ENCODE measurements at places on chromosomes 4 and X.

GRCh38 chr4:76694056-76694455 lies 203.9 kb downstream of the SOWAHB start:
- no peak for DNase-seq

DNA sequence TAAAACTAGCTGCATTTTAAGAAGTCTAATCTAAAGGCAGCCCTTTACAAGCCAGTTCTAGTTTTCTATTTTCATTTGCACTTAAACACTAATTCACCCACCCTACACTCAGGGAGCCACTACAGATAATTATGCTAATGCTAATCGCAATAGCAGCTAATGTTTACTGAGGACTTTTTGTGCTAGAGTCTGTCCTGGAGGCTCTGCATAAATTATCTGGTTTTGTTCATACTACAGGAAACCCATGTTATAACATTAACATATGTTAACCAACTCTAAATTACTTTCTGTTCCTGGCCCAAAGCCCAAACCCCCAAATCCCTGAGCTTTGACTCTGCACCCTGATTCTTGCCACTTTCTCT lies 480 bp upstream of the RADX start:
- no peak for DNase-seq

DNA sequence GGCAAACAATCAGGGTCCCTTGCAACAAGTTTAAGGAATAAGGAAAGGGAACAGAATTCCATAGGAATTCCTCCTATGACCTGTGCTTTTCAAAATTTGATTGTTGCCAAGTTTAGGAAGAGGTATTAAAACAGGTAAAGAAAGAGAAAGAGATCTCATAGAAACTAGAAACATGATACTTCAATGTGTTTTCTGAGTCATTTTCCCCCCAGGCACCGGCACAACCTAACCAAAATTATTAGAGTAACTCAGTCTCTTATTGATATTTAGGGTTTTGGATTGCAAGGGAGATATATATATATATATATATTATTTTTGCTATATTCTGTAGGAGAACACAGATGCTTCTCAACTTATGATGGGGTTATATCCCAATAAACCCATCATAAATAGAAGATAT lies 278.0 kb upstream of the DKK2 start:
- DNase-seq: no peak

DNA sequence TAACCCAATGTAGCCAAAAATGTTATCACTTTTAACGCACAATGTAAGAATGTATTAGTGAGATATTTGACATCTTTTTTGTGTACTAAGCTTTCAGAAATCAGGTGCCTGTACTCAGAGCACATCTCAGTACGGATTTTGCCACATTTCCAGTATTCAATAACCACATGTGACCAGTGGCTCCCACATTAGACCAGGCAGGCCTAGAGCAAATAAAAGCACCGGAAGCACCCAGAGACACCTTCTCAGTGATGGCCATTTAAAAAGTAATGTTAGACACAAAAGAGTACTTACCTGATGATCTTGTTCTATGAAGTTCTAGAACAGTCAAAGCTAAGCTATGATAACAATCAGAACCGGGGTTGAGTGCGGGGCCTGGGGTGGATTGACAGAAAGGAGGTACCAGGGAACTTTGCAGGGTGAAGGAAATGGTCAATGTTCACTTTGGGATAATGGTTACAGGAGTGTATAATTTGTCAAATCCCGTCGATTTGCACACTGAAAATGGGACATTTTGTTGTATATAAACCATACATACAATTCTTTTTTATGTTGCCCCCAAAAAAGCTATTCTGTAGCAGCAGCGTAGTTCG lies 1.2 kb downstream of the CTPS2 start:
- no peak for DNase-seq

DNA sequence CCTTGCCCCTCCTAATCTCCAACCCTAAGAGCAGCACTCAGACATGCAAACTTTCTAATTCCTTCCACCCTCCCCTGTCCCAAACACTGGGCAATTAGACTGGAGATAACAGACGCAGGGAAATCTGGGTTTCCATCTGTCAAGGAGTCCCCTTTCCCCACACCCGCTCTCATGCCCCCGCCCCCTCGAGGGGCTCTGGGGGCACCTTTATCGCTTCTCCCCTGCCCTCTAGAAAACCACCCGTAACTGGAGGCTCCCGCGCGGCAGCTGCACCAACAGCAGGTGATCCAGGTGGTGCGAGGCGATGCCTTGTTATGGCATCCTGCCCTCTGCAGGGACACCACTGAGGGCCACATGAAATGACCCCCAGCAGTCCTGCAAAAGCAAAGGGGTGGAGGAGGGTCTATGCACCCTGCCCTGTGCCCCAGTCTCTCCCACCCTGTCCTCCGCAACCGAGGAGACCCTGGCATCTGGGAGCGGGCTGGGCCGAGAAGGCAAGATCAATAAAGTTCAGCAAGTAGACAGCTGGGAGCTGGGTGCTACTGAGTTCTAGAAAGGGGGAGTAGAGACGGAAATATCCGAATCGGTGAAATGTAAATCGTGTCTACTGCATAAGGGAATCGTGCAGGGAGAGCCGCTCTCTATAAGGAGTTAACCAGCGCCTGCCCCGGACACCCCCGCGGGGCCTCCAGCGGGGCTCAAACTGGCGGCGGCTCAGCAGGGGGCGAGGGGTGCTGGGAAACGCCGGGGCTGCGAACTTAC lies 1.6 kb downstream of the KCTD8 start:
- peak; percentile 2 for DNase-seq

DNA sequence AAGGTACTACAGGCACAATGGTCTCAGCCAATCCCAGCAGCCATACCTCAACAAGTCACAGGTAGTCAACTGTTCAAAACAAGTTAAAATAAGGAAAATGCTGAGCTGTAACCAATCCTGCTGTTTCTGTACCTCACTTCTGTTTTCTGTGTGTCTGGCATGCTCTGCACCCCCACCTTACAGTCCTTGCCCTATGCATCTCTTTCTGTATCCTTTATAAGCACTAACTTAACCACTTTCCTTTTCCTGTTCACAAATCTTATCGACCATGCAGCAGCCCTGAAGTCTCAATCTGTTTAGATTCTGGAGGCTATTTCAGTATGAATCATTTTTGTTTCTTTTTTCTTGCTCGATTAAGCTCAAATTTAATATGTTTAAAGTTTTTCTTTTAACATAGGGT lies 12.5 kb upstream of the FAM13A start:
- DNase-seq: no peak

DNA sequence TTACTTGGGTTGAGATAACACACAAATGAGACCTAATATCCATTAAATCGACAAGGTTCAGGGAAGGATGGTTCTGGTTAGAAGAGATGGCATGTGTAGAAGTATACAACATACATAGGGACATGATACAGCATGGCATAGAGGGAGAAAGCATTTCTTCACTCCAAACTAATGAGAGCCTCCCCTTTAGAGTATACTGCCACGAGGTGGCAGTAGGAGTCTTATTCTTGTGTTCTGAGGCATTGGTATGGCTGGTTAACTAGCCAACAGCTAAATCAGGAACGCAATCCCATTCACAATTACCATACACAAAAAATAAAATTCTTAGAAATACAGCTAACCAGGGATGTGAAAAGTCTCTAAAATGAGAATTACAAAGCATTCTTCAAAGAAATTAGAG lies 29.1 kb upstream of the TRO start:
- DNase-seq: peak; percentile 29

GRCh38 chr4:2888886-2889285 lies 45.2 kb downstream of the ADD1 start:
- no peak for DNase-seq

DNA sequence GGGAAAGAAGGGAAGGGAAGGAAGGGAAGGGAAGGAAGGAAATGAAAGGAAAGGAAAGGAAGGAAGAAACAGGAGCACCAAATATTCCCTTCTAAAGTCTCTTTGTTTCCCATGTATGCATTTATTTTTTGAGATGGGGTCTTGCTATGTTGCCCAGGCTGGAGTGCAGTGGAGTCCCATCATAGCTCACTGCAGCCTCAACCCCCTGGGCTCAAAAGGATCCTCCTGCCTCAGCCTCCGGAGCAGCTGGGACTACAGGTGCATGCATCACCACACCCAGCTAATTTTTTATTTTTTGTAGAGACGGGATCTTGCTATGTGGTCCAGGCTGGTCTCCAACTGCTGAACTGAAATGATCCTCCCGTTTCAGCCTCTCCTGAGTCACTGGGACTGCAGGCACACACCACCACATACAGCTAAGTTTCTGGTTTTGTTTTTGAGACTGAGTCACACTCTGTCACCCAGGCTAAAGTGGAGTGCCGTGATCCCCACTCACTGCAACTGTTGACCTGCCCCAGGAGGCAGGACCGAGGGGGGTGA lies 102.8 kb downstream of the CRLF2 start:
- DNase-seq: no peak
